ENCODE measurements at places on chromosomes 16 and 17. TPM values are rescaled to one million over a fixed set of nuclear protein-coding genes. Genes with fewer than 3 reads are reported as not detected.

DNA sequence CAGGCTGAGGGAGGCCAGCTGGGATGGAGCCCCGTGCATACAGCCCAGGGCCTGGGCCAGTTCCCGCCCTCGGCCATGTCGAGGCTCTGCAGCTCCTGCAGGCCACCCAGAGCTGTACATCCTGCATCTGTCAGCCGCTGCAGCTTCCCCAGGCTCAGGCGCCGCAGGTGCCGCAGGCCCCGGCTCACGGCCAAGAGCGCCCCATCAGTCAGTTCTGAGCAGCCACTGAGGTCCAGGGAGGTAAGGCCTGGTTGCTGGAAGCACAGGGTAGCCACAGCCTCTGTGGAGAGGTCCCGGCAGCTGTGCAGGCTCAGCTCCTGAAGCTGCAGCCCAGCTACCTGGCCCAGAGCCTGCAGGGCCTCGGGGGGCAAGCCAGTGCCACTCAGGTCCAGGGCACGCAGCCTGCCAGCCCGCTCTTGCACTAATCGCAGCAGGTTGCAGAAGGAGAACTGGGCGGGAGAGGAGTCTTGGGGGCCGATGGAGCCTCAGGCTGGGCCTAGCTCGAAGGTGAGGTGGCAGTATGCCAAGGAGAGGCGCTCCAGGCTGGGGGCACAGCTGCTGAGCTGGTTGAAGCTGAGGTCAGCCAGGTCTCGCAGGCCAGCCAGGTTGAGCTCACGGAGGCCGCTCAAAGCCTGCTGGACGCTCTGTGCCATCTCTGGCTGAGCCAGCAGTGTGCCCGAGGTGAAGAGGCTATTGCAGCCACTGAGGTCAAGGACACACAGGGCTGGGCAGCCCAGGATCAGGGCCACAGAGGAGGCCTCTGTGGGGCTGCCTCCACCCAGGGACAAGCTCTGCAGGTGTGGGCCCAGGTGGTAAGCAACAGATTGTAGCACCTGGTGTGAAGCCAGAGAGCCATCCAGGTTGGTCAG, 11.4 kb downstream of the ELMO3 start:
- no peak for DNase-seq

GRCh38 chr17:74552037-74552436, 6.1 kb upstream of the CD300C start:
- no peak for DNase-seq

GRCh38 chr17:57445772-57446472, 189.6 kb downstream of the MSI2 start:
- no peak for DNase-seq

Gene IGF2BP1
- 9.4 TPM for total RNA-seq

- no peak for DNase-seq
Measured at GRCh38 chr17:83192161-83192788, 112.9 kb downstream of the METRNL start.
